ENCODE measurements at places on chromosomes 1 and 21.

DNA sequence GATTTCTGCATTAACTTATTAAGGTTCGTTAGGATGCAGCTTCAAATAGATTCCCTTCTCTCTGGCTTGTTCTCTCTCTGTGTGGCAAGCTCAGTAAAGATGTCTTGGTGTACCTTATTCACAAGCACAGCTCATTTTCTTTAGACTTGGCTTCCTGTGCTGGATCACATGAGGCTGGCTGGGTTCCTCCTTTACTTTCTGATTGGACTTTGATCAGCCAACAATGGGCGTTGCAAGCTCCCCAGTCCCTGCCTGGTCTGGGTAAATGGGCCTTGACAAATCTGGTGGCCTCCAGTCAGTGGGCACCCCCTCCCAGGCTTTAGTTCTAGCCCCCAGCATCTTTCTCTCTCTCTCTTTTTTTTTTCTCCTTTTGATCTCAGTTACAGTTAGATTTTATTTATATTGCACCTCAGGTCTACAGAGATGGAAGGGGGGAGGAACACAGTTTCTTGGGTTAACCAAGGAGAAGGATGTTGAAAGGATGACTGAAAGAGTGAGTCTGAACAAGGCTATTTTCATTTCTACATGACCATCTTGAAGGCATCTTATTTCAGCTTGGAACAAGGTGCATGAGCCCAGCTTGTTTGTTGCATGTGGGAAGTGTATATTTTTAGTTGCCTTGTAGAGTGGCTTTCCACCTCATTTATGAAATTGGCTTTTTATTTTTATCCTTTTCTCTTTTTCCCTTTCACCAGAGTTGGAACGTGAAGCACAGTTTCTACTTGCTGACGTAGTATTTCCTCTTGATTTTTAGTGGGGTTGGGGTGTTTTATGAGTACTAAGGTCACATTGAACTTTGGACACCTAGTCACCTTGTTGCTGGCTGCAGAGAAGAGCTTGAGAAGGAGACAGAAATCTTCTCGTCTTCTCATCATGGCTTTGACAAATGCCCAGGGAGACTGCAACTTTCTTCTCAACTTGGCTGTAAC lies 77.1 kb downstream of the PBX1 start:
- DNase-seq = peak; percentile 50

- DNase-seq = no peak
These were observed 1.8 kb downstream of the CGN start for GRCh38 chr1:151512801-151513625.

DNA sequence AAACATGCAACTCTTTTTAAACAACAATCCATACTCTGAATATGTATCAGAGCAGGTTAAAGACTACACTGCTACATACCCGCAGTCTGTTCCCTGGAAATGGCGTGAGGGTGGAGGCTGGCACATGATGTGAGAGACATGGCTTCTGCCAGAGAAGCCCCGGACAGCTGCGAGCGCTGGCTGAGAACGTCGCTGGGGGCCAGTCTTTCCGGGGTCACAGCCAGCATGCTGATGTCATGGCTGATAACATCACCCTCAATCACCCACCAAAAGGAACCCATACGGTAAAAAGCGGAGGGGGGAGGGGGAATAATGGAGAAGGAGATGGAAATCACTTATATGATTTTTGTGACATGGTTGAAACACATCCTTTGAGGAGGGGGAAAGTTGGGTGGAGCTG lies 29.1 kb downstream of the C1orf198 start:
- DNase-seq = no peak

DNA sequence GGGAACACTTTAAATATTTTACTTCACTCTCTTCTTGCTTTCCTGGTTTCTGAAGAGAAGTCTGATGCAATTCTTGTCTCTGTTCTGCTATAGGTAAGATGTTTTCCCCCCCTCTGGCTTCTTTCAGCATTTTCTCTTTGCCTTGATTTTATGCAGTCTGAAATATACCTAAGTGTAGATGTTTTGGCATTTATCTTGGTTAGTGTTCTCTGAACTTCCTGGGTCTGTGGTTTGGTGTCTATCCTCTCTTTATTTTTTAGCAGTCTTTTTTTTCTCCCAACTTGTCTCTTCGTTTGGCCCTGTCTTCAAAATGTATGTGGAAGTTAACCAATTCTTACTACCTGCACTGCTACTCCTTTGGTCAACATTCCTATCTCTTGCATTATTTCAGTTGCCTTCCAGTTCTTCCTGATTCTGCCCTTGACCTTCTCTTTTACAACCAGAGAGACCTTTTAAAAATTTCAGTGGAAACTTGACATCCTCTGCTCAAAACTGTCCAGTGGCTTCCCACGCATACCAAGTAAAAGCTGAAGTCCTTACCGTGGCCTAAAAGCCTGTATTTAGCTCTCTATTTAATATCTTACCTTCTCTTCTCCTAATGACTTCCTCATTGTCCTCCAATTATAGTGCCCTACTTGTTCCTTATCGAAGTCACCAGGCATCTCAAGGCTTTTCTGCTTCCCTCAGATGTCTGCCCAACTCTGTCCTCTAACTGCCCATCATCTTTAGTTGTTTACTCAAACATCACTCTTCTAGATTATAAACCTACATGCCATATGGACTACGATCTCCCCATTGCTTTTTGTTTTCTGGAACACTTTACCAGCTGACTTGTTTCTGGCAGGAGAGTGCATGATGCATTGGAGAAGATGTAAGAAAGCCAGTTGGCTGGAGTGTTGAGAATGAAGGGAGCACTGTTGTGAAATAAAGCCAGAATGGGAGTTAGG lies 40.9 kb downstream of the RAP1A start:
- no peak for DNase-seq

DNA sequence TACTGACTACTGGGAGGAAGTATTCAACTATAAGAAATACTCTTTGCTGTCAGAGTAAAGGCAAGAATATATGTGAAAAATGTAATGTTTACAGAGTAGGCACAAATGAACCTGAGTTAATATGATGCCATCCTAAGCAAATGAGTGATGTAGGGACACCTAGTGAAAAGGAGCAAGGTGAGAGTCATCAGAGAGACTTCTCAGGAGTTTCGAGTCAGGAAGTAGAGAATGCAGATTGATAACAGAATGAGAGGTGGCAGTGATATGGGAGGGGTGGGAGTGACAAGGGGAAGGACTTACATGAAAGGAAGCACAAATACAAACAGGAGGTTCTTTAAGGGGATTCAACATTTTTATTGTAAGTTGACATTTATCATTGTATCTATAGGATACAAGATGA lies 10.2 kb downstream of the PRCC start:
- no peak for DNase-seq

DNA sequence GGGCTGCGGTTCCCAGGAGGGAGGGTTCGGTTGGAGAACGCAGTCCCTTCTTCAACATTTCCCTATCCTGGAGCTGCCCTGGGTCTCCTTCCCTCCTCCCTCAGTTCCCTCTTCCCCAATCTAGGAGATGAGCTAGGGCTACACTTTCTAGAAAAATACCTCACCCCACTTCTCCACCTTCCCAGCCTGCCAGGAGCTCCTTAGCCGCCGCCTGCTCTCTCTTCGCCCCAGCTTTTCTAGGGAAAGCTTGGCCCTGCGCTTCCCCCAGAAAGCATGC lies 488 bp upstream of the ADAMTS1 start:
- no peak for DNase-seq

DNA sequence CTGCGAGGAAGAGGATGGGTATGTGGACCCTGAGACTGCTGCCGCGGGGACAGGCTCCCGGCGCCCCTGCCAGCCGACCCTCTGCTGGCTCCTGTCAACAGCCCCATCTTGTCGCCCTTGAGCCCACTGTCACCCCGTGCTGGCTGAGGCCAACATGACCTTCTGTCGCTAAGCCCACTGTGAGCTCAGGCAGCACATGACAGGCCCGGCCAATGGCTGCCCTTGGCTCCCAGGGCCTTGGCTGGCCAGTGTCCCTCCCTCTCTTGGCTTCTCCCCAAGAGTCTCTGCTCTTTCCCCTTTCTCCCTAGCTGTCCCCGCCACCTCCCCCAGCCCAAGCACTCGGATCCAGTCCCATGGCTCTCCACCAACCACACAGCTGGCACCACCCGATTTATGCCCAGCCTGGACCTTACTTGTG lies 3.5 kb downstream of the PEX10 start:
- DNase-seq = no peak

DNA sequence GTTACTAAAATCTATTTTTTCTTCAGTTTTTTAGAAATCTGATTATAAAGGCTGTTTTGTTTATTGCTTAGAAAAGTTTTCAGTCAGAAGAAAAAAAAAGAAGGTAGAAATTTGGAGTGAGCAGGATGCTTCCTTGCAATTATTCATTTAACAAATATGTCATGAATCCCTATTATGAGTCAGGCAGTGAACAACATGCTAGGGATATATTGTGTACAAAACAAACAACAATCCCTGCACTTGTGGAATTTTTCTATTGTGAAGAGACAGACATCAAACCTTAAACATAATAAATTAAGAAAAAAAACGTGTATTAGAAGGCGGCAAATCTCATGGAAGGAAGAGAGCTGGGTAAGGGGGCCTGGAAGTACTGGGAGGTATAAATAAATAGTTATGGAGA lies 664.1 kb upstream of the CAMK1G start:
- no peak for DNase-seq

DNA sequence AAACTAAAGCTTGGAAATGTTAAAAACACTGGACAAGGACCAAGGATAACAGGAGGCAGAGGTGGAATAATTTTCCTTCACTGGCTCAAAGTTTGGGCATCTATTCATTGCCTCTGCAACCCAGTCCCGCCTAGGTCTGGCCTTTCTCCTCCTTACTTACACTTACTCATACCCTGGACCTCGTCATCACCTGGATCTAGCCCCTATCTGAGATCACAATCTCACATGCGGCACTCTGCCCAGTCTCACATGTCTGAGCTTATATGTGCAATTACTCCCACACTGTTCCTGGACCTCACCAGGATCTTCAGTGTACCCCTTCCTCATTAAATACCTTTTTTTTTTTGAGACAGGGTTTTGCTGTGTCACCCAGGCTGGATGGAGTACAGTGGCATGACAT lies 37.6 kb downstream of the NVL start:
- no peak for DNase-seq

Measured in occipital lobe (tissue), 3 donors.